Stimulated activated CD4-positive, alpha-beta T cell treated with anti-CD3 and anti-CD28 coated beads, Interleukin-12 subunit alpha, Interleukin-12 subunit beta, amount 100 ng/mL, for 24 hours (primary cell): ENCODE measurements at places on chromosomes 11 and 22.
A peak's percentile ranks its signal among the peaks of the same experiment; 100 is the strongest.

DNA sequence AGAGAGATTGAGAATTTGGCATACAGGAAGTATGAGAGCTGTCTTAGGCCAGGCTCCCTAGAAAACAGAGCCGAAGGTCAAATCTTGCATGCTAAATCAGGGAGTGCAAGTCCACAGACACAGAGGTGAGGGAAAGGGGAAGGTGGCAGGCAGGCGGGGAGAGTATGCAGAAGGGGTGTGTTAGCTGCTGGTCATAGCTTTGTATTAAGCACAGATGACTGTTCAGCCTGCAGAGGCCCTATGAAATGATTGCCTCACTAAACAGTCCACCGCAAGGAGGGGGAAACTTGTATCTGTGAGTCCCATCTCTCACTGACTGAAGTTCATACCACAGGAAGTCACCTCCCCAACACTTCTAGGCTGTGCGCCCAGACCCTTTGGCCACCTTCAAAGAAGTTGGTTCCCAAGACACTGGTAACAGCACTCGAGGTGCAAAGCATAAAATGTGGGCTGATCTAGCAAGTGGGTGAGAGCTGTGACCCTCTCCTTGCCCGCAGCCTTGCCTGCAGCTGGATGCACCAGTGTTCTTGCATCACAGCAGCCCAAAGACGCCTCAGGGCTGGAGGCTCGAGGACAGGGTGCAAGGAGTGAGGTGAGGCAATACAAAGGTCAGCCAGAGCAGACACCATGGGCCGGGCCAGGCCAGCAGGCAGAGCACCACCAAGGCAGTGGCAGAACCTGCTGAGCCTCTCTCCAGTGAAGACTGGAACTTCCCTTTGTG lies 115.3 kb upstream of the TBCEL start:
- DNase-seq: no peak

- DNase-seq: no peak
Observed at GRCh38 chr11:20137637-20138036, 22.6 kb downstream of the DBX1 start.

DNA sequence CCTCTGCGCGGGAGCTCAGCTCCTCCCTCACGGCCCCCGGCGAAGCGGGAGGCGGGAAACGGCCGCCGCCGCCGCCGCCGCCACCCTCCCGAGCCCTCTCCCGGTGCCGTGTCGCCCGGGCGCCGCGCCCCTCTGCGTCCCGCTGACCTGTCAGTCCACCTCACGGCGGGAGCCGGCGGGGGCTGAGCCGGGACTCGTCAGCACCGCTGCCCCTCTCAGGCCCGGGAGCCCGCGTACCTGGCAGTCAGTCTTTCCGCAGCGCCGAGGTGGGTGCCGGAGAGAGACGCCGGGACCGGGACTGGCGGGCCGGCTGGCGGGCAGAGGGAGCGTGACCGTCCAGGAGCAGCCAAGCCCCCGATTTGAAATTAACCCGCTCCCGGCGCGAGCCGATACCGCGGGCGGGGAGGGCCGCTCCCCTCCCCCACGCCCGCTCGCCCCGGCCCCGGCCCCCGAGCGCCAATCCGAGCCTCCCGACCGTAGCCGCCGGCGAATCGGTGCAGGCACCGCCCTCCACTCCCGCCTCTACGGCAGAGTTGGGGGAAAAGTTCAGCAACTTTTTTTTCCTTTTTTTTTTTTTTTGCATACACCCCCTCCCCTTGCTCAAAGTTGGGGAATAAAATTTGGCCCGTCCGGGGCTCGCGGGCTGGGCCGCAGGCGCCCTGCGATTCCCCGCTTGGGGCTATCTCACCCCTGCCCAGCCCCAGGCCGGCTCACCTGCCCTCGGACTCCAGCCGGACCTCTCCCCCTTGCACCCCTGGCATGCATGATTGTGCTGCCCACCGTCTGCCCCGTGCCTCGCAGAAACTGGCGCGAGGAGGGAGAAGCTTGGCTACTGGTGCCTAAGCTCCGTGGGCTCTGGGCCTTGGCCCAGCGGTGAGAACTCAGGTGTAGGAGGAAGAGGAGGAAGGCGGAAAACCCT lies 774 bp upstream of the E2F8 start:
- no peak for DNase-seq

- peak; percentile 41 for DNase-seq
Observed at GRCh38 chr11:13277768-13278608, at the start of gene BMAL1. TSS of gene BMAL1 (plus strand) at chr11:13277790. CDS start at chr11:13354309, 76,519 bp downstream.
